Lower lobe of right lung (tissue), 2 donors: ENCODE measurements at places on chromosomes 4 and X.

DNA sequence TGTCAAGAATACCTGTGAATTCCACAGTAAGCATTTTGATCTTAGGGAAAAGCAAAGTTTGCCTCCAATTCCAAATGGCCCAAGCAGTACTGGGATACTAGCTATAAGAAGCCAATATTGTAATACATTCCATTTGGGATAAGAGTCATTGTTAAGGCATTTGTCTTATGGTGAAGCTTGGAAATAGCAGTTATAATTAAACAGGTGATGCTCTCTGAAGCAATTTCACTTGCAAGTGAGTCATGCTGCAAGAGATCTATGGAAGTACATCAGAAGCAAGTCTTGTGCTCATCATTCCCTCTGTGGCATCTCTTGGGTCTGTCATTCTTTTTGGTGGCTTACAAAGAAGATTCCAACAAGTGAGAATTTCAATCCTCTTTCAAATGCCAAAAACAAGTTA lies 386.4 kb upstream of the RPS6KA3 start:
- DNase-seq = no peak

- DNase-seq = no peak
These were observed 197.1 kb upstream of the MAGEB18 start for GRCh38 chrX:25941087-25941486.

DNA sequence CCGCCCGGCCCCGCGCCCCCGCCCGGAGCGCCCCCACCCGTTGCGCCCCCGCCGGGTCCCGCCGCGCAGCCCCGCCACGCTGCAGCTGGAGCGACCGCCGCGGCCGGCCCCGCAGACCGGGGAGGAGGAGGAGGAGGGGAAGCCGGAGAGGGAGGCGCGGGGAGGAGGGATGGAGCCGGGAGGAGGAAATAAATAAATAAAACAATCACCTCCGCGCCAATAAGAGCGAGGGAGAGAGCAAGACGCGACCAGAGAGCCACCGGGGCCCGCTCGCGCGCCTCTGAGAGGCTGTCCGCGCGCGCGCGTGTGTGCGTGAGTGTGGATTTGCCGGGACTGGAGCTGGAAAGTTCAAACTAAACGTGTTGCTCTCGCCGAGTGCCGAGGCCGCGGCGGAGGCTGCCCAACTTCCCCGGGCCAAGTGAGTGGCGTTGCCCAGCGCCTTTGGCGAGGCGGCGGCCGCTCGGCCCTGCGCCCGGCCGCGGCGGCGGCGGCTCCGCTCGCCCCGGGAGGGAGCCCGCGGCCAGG lies 2184.4 kb upstream of the TENM3 start:
- peak; percentile 47 for DNase-seq

- DNase-seq = no peak
These were observed 555.0 kb upstream of the DIPK2B start for GRCh38 chrX:45755703-45756102.

DNA sequence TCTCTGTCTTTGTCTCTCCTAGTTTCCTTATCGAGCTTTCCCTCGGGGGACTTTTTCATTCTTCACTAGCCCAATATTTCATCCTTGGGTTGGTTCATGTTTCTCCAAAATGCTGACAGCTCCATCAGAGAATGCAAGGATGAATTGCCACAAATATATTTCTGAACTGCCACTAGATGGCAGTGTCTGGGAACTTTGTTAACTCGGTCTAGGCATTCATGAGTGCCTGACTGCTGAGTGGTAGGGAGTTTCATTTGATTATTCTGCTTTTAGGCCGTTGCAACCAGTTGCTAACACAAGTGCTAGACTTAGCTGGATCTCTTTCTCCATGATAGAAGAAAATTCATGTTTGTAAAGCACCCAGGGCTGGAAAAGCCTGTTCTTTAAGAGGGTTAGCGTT lies 73.5 kb upstream of the RAP2C start:
- no peak for DNase-seq

- DNase-seq = no peak
These were observed 279.6 kb upstream of the EDA2R start for GRCh38 chrX:66918511-66918910.

GRCh38 chr4:112085156-112086035 lies 59.9 kb upstream of the FAM241A start:
- DNase-seq = no peak

DNA sequence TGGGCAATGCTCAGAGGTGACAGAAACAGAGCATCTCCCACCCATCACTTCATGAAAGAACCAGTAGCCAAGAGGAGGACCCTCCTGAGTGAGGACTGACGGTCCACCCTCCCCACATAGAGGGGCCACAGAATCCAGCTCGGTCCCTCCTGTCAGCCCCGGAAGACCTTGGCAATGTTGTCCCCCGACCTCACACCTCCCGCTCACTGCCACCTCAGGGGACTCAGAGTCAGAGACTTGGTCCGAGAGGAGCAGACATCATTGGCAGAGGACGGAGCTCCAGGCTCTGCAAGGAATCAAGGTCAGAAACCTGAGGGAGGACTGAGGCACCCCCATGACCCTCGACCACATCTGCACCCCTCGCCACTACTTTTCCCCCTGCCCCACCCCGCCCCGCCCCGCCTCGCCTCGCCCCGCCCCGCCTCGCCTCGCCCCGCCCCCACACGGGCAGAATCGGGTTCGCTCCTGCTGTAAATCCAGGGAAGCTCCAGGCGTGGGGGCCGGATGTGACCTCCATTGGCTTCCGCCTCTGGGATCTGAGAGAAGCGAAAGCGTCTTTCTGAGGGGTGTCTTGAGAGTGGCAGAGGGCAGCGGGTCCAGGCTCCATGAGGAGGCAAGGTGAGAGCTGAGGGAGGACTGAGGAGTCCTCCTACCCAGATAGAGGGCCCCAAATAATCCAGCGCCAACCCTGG lies at the start of gene MAGEA11:
TSS of gene MAGEA11 (plus strand) at position 516 of the 692 bp plus-strand sequence. CDS start 1,100 bp downstream, outside the sequence.
- DNase-seq = no peak

DNA sequence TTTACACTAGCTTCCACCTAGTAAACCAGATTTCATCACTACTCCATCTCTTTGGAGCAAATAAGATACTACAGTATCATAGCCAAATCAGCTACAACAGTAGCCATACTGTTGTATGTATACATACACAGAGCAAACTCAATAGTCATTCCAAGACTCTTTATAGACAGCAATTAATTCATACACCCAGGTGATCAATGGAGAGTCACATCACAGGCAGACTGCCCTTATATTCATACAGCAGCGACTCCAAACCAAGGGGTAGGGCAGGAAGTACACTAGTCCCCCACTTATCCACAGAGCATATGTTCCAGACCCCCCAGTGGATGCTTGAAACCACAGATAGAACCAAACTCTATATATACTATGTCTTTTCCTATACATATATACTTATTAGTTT lies 76.6 kb downstream of the FBXW7 start:
- DNase-seq = no peak

GRCh38 chr4:40458109-40458508 lies 123.0 kb downstream of the CHRNA9 start:
- DNase-seq = no peak

- no peak for DNase-seq
These were observed 82.5 kb upstream of the PITX2 start for GRCh38 chr4:110705440-110705782.

- DNase-seq = peak; percentile 40
These were observed 19.2 kb downstream of the WFS1 start for GRCh38 chr4:6288871-6289270.

DNA sequence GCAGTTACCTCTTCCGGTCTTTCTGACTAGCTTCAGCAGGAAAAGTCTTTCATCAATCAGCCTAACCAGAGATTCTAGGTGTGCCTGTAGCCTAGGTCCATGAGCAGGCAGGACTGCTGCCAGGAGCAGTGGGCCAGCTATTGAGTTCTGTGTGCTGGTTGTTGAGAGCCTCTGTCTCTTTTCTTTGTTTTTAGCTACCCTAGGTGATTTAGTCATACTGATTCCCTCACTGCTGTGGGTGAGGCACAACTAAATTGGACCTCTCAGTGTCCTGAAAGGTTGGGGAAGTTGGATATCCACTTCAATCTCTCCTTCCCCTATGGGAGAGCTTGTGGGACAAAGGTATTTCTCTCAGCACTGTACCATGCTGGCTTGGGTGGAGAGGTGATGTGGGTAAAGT lies 354.9 kb downstream of the GPAT3 start:
- DNase-seq = no peak

- no peak for DNase-seq
These were observed 436.8 kb upstream of the FAT1 start for GRCh38 chr4:187160486-187160885.

GRCh38 chrX:53160297-53160983 lies 64.6 kb downstream of the KDM5C start:
- DNase-seq = no peak

GRCh38 chr4:87654487-87655044 lies 4.5 kb downstream of the DMP1 start:
- no peak for DNase-seq

- no peak for DNase-seq
These were observed 5.9 kb downstream of the UGDH start for GRCh38 chr4:39521253-39521919.

- no peak for DNase-seq
These were observed 624.8 kb downstream of the MID1IP1 start for GRCh38 chrX:39426101-39426500.

- no peak for DNase-seq
These were observed 113.1 kb upstream of the INPP4B start for GRCh38 chr4:142959173-142959572.

GRCh38 chrX:155893521-155893920 lies 12.4 kb downstream of the VAMP7 start:
- no peak for DNase-seq

- no peak for DNase-seq
These were observed 85.3 kb upstream of the STX18 start for GRCh38 chr4:4627111-4627510.

- DNase-seq = no peak
These were observed 107.7 kb upstream of the MAGEE2 start for GRCh38 chrX:75892749-75893148.

- no peak for DNase-seq
These were observed 43.5 kb downstream of the LHFPL1 start for GRCh38 chrX:112636288-112636687.

DNA sequence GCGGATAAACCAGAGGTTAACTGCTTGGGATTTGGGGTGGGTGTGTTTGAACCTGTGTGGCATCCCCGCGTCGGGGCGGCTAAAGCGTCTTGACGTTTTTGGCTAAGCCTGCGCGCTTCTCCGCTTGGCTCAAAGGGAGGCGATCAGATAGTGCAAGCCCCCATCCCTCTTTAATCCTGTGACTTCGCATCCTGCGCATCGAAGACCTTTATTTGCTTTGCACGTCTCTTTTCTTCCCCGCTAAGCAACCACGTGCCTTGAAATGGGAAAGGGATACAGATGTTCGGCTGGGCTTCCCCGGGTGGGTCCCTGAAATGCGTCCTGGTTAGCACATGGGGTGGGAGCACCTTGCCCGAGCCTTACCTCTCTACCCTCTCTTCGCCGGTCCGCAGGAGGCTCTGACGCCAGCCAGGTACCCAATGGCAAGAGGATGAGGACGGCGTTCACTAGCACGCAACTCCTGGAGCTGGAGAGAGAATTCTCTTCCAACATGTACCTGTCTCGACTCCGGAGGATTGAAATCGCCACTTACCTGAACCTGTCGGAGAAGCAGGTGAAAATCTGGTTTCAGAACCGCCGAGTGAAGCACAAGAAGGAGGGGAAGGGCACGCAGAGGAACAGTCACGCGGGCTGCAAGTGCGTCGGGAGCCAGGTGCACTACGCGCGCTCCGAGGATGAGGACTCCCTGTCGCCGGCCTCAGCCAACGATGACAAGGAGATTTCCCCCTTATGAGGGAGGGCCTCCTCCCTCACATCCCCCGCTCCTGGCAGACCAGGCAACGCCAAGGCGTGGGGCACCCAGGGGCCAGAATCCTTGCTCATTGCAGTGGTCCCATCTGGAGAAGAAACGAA lies 1.5 kb downstream of the GSX2 start:
- DNase-seq = no peak

GRCh38 chrX:784829-785228 lies 154.2 kb downstream of the SHOX start:
- DNase-seq = no peak

DNA sequence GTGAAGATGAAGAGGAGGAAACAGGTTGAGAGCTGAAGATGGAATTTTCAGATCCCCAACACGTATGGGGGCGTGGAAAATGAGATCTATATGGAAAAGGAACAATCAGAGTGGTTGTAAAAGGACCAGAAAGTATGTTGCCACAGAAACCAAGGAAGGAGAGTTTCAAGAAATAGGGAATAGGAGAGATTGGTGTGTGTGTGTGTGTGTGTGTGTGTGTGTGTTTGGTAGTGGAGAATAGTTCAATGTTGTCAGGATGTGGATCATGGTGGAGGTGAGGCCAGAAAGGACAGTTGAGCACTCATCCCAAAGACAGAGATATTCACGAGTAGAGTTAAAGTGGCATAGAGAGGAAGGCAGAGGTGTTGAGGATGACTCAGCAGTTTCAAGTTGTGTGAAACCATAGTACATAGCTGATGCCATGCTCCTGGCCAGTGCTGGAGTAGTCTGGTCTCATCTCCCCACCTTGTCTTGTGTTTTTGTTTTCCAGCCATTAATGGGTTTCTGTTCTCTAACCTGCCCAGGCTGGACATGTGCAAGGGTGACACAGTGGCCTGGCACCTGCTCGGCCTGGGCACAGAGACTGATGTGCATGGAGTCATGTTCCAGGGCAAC lies 36.1 kb downstream of the HEPH start:
- DNase-seq = no peak

GRCh38 chr4:89535251-89535650 lies 227.7 kb upstream of the GPRIN3 start:
- no peak for DNase-seq

DNA sequence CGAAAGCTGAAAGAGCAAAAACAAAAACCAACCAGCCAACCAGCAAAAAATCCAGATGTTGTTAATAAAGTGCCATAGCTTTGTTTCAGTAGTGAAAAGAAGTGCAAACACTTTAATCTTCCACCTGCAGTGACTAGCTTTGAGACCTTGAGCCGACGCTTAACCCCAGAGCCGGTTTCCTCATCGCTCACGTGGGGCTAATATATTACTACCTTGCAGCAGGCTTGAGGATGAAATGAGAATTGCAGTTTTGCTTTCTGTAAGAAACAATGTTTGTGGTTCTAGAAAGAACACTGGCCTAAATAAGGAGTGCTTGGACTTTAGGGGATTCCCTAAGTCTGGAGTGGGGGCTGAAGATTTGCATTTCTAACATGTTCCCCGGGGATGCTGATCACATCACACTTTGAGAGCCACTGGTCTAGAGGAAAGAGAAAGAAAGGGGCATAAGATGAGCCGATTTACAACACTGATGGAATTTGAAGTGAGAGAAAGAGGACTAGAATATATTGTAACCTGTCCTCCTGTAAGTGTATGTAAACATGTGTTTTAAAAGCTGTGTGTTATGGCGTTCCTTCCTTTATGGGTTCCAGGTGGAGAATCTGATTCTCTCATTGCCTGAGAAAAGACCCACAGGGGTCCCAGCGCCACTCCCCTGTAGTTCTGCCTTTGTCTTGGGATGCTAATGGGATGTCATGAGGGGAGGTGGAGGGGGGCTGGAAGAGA lies 1.4 kb downstream of the FGF2 start:
- DNase-seq = no peak

- peak; percentile 60 for DNase-seq
These were observed 454 bp downstream of the LETM1 start for GRCh38 chr4:1855333-1856070.

GRCh38 chrX:48918301-48918642 lies 552 bp downstream of the PIM2 start:
- no peak for DNase-seq

GRCh38 chrX:39201305-39201990 lies 400.2 kb downstream of the MID1IP1 start:
- DNase-seq = no peak
